Activated T-cell treated with anti-CD3 and anti-CD28 coated beads, Interleukin-2, amount 50 U/mL, for 4 hours (primary cell): ENCODE measurements at places on chromosomes 4 and X. TPM values are rescaled to one million over a fixed set of nuclear protein-coding genes. Genes with fewer than 3 reads are reported as not detected.

GRCh38 chr4:70994387-70995099, 1.1 kb downstream of the DCK start:
- no peak for DNase-seq

GRCh38 chr4:77126809-77127208, 30.2 kb upstream of the CCNG2 start:
- no peak for DNase-seq

DNA sequence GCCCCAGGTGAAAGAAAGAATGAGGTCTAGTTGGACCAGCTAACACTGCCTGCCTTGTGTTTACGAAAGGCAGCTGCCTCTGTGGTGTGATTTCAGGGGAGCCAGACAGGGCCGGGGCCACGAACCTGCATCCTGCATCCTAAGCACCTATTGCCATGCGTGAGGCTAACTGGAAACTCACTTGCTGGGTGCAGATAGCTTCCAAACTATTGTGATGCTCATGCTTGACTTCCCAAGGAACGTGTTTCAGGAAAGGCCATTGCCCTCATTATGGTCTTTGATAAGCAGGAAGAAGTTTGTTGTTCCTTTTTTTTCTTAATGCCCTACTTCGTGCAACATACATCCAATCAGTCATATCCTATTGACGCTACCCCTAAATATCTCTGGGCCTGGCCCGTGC, 2.3 kb upstream of the IRF2 start:
- no peak for DNase-seq

DNA sequence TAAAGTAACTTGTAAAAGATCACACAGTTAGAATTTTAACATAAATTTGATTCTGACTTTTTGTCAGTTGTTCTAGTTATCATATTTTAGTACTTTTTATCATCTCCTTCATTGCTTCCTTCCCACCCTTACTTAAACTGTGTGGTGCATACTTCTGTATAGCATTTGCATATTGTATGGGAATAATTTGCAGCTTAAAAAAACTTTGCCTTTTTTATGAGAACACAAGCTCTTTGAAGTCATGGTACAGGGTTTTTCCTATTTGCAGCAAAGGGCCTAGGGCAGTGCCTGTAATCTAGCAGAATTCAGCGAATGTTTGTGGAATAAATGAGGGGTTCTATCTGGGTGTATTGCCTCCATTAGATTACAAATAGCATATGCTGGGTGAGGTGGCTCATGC, 41.6 kb downstream of the SYNPO2 start:
- DNase-seq, result no peak

GRCh38 chr4:5781691-5782090, 70.7 kb downstream of the EVC start:
- no peak for DNase-seq

- no peak for DNase-seq
Measured at GRCh38 chrX:121579016-121579760, 531.8 kb downstream of the GLUD2 start.

Gene ERAS
- total RNA-seq, result 0.37 TPM

Gene ALB
- 18.3 TPM for total RNA-seq

Gene ABCG2
- 0.24 TPM for total RNA-seq

Gene RNF128
- 0.08 TPM for total RNA-seq
